CD4-positive, alpha-beta T cell treated with Interleukin-2 at 100 ng/mL for 4 hours (primary cell): ENCODE measurements at places on chromosomes 6 and 20.

GRCh38 chr20:52978851-52979250 is 6.7 kb downstream of the TSHZ2 start:
- DNase-seq, result no peak

- no peak for DNase-seq
Measured at GRCh38 chr6:26362836-26363220, 2.2 kb upstream of the BTN3A2 start.

- no peak for DNase-seq
Measured at GRCh38 chr6:106895703-106896040, 78.9 kb downstream of the CD24 start.

GRCh38 chr20:5511505-5511904 is 194.8 kb upstream of the PROKR2 start:
- no peak for DNase-seq

DNA sequence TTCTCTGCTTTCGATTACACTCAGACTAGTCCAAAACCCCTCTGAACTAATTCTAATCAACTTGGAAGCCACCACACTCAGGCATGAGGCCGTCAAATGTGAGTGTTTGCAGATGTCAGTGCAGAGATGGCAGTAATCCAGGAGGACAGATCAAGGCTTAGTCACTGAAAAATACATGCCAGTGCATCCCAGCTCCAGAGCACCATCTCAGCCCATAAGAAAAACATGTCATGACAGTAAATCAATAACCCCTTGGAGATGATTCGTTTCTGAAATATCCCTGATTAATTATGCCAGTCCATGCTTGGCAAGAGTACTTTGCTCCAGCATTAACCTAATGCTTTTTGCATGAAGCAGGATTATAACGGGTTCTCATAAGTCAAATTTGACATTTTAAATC is 179.5 kb downstream of the ADAT2 start:
- no peak for DNase-seq

DNA sequence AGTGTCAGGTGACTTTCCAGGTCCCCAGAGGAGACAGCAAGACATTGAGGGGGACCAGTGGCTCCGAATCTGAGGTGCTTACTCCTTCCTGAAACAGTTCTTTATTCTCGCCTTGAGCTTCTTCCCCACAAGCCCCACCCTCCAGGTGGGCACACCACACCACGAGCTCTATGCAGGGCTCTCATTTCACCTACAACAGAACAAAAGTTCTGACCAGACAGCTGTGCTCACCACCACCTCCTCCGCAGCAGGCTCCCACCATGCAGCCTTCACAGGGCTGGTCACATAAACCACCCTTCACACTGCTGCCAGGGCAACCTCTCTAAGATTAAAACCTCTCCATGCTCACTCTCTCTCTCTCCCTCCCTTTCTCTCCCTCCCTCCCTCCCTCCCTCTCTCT is 384.5 kb upstream of the ARID1B start:
- no peak for DNase-seq

GRCh38 chr6:11328613-11329247 is 96.3 kb upstream of the NEDD9 start:
- DNase-seq, result no peak

DNA sequence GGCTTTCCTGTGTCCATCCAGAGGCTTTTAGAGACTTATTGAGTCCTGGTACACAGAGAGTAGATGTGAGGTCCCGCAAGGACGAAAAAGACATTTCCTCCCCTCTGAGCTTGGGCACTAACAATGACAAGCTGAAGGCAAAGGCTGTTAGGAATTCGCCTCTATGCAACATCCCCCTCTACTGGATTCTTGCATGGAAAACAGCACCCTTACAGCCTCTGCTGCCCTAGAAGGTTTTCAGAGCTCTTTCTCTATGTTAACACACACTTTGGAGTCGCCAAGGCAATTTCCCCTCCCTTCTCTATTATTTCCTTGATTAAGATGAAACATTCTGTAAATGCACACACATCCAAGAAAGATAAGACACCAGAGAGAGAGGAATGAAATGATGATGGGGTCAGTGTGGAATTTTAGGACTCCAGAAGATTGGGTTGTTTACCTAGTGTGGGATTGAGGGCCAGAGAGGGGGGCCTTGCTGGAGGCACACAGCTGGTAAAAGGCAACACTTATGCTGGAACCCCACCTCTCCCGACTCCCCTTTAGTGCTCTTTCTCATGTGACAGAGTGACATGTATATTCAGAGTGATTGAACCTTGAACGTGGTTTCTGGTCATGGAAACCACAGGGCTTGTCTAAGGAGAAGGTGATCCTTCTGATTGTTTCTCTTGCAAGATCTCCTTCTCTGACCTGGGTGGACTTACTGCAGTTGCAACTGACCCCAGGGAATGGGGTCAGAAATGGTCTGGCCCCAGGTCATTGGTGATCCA is 300.7 kb downstream of the CLIC5 start:
- DNase-seq, result peak; percentile 79

DNA sequence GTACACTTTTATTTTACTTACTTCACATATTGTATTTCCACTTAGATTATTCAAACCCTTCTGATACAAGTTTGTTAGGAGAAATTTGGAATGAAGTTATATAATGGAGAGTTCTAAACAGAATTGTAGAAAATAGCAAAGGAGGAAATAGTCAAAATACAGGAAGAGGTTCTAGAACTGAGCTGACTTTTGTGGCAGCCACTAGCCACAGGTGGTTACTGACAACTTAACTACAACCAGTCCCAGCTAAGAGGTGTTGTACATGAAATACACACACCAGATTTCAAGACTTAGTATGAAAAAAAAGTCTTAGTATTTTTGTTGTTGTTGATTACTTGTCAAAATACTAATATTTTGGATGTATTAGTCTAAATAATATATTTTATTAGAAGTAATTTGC is 727.4 kb upstream of the CITED2 start:
- DNase-seq, result no peak

DNA sequence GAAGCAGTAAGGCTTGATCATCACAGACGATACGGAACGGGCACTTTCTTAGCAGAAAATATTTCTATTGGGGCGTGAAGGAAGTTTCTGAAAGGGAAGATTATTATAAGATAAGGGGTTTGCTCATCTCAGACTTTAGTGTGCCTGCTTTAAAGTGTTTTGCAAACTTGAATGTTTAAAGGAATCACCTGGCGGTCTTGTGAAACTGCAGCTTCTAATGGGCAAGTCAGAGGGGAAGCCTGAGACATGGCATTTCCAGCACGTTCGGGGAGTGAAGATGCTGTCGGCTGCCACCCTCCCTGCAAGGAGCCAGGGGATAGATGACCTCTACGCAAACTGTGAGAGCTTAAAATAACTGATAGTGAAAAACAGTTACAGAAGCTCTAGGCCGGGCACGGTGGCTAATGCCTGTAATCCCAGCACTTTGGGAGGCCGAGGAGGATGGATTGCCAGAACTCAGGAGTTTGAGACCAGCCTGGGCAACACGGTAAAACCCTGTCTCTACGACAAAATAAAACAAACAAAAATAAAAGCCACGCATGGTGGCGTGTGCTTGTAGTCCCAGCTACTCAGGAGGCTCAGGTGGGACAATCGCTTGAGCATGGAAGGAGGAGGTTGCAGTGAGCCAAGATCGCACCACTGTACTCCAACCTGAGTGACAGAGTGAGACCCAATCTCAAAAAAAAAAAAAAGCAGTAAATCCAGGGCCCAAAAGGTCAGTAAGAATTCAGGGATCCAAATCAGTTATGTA is 2.3 kb upstream of the KIF16B start:
- DNase-seq, result no peak

DNA sequence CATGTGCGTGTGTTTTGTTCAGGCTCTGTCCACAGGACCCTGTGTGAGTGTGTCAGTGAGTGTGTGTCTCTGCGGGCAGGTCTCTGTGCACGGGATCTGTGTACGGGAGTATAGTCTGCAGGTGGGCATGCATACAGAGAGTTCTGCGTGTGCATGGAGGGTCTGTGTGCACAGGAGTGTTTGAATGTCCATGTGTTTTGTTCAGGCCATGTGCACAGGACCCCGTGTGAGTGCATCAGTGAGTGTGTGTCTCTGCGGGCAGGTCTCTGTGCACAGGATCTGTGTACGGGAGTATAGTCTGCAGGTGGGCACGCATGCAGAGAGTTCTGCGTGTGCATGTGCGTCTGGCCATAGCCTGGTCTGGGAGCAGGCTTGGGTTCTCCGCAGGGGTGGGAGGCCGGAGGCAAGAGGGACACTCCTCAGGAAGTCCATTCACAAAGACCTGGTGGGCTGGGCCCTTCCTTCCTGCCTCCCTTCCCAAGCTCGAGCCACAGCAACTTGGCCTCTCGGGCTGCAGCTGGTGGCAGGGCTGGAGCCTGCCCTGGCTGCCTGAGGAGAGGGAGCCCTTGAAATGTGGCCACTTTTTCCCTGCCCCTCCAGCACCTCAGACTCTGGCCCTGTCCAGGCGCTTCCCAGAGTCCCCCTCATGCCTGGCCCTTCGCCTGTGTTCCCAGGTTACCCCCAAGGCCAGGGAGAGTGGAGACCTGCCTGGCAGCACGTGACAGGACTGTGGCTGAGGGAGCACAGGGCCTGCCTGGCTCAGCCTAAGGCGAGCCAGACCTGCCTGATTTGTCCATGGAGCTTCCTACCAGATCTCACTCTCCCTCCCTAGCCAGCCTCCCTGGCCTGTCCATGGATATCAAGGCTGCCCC is 6.8 kb downstream of the HSPA12B start:
- no peak for DNase-seq

DNA sequence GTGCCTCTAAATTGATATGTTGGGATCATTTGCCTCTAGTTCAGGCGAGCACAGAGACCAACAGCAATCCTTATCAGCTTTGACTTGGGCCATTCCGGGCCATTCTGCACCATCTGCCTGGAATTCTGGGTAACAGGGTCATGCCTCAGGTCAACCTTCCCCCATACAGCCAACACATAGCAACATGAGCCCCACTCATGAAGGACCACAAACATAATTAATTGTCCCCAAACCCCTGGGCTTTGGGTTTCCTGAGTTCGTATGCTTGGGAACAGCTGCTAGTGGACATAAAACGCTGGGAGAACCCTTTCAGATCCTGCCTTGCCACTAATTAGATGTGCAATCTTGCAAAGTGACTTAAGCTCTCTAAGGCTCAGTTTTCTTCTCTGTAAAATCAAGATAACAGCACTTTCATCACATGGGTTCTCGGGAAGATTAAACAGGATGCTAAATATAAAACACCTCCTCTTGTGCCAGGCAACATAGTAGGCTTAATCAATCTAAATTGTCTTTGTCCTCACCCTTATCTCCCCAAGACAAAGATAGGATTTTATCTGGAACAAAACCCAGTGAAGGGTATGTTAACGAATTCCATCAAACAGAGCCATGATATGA is 426.5 kb downstream of the CD83 start:
- no peak for DNase-seq

GRCh38 chr20:61120595-61121515 is 131.2 kb upstream of the CDH4 start:
- peak; percentile 22 for DNase-seq

- DNase-seq, result no peak
Measured at GRCh38 chr6:168585441-168585840, 144.5 kb downstream of the SMOC2 start.

DNA sequence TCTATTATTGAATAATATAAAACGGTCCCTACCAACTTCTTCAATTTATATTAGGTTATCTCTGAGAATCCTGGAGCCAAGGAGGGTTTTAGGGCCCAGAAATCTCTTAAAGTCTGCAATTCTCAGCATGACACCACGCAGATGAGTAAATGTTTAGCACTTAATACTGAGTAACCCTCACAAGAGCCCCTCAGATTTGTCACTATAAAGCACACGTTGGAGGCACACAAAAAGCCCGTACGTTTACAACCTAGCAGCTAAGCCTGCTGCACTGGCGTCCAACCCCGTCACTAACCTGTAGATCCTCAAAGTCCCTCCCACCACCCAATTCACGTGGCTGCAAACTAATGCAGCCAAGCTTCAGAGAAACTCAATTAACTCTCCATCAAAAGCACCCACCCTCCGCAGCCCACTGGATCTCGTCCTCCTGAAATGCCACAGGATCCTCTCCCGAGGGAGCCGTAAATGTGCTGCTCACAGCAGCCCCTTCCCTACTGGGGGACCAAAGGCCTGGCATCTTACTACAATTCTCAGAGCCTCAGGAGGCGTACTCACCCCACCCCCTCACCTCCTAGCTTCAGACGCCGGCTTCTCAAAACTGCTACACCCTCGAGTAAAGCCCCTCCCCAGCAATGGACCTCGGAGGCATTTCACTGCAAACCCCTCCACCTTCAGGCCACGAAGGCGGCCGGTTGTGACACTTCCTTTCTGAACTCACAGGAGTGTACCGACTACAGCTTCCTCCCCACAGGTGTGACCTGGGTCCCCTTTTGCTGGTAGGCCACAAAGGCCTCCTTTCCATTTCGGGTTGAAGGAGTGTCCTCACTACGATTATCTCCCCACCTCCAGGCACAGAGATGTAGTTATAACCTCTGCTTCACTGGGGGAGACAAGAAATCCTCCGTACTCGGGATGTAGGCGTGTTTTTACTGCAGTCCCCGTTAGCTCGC is 909 bp downstream of the CPNE1 start:
- DNase-seq, result peak; percentile 62

- DNase-seq, result no peak
Measured at GRCh38 chr6:46756469-46757213, 9.9 kb downstream of the ANKRD66 start.

DNA sequence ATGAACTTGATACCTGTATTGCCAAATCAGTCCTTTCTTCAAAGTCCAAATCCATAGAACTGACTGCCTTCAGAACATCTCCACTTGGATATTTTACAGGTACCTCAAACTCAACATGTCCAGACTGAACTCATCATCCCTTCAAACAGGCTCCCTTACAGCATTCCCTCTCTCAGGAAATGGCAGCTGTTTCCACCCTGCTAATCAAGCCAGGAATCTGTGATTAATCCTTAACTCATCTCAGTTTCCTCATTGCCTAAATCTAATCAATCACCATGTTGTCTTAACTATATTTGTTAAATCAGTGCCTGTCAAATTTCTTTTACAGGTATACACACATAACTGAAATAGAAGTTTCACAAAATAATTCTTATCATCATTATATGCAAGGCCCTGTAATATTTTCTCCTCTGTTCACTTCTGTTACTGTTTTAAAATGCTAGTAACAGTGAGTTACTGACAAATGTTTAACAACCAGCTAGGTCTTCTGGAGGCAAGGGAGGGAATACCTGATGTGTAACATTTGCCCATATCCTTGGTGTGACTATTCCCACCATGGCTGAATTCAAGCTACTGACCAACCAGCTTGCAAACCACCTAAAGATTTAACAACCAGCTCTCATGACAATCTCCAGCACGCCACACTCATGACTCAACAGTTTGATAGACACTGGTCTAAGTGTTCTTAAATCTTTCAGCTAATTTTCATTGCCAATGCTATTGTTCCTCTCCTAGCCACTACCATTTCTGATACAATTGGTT is 124.9 kb downstream of the ADAT2 start:
- DNase-seq, result no peak

GRCh38 chr6:156107624-156108101 is 652.0 kb upstream of the NOX3 start:
- no peak for DNase-seq

- DNase-seq, result no peak
Measured at GRCh38 chr6:15793288-15793687, 130.5 kb upstream of the DTNBP1 start.

- DNase-seq, result no peak
Measured at GRCh38 chr6:108596956-108597355, 36.2 kb downstream of the FOXO3 start.

- DNase-seq, result no peak
Measured at GRCh38 chr6:169164451-169164850, 89.2 kb downstream of the THBS2 start.
